ENCODE measurements at places on chromosomes 6 and 20.

- H3K27ac ChIP-seq = peak overlapping the region; percentile 84
- peaks cover 41% of the 10 kb centered on the region for H3K36me3 ChIP-seq
- H3K4me3 ChIP-seq = no peak overlapping the region
Observed at GRCh38 chr6:39879535-39879934, 54.7 kb downstream of the MOCS1 start.

- H3K4me1 ChIP-seq = no peaks in the 10 kb centered on the region
- no peak overlapping the region for H3K4me3 ChIP-seq
- DNase-seq = no peak
- H3K36me3 ChIP-seq = peaks cover 58% of the 10 kb centered on the region
- H3K27ac ChIP-seq = no peak overlapping the region
- H3K27me3 ChIP-seq = no peaks in the 10 kb centered on the region
Observed at GRCh38 chr20:9441948-9442347, 72.4 kb upstream of the LAMP5 start.

DNA sequence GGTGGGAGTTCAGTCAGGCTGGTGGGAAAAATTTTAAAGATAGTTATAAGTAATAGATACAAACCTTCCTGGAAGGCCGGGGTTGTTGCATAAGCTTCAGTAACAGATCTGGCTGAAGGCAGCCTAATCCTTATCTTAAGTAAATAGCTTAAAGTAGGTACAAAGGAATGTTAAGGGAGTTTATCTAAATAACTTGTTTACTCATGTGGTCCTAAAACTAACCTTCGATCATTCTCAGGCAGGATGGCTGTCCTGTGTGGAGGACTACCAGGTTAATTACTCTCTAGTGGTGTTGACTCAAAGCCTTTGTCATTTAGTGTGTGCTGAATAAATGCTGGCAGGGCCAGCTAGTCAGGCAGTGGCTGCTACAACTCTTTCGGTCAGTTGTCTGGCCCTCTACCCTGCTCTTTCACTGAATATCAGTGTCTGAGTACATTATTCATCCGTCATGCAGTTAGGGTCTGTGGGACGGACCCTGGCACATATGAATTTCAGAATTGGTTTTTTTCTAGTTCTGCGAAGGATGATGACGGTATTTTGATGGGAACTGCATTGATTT lies 131.6 kb upstream of the TAB2 start:
- H3K4me1 ChIP-seq = no peaks in the 10 kb centered on the region
- peaks cover 3% of the 10 kb centered on the region for H3K27me3 ChIP-seq

- no peak overlapping the region for H3K27ac ChIP-seq
- no peak for DNase-seq
- no peaks in the 10 kb centered on the region for H3K27me3 ChIP-seq
- H3K36me3 ChIP-seq = no peaks in the 10 kb centered on the region
- H3K4me1 ChIP-seq = no peaks in the 10 kb centered on the region
Observed at GRCh38 chr6:18514180-18514579, 127.0 kb downstream of the RNF144B start.

DNA sequence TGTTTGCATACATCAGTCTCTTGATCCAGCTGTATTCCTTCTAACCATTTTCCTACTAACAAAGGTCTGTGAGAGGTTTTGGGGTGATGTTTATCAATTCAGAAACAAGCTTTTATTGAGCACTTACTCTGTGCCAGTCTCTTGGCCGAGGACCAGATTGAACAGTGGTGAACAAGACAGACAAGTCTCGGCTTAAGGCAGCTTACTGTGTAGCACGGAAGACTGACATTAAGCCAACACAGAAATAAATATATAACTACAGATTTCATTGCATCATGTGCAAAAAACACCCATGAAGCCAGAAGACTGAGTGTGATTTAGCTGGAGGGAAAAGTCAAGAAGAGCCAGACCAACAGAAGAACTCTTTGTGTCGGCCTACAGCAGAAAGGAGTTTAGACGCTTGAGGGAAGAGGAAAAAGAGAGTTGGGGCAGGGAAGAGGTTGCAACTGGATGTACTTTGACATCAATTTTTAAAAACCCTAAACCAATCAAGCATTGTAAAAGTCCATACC lies 549.6 kb upstream of the CITED2 start:
- no peaks in the 10 kb centered on the region for H3K27me3 ChIP-seq
- H3K36me3 ChIP-seq = no peaks in the 10 kb centered on the region
- no peak overlapping the region for H3K27ac ChIP-seq

Data from tibial artery (tissue), 4 donors.